ENCODE measurements at places on chromosomes 5 and 9. TPM values are rescaled to one million over a fixed set of nuclear protein-coding genes. Genes with fewer than 3 reads are reported as not detected.

GRCh38 chr5:68522863-68523262 is 307.3 kb downstream of the PIK3R1 start:
- H3K4me1 ChIP-seq = no peaks in the 10 kb centered on the region
- no peaks in the 10 kb centered on the region for H3K36me3 ChIP-seq
- no peaks in the 10 kb centered on the region for H3K27me3 ChIP-seq
- no peak overlapping the region for H3K4me3 ChIP-seq
- no peak for DNase-seq
- no peak overlapping the region for H3K27ac ChIP-seq

GRCh38 chr5:53642061-53642460 is 81.6 kb downstream of the NDUFS4 start:
- no peak overlapping the region for H3K27ac ChIP-seq
- H3K4me3 ChIP-seq = no peak overlapping the region
- H3K4me1 ChIP-seq = no peaks in the 10 kb centered on the region
- DNase-seq = no peak

GRCh38 chr9:136328622-136329041 is 1.3 kb downstream of the GPSM1 start:
- no peaks in the 10 kb centered on the region for H3K27me3 ChIP-seq
- DNase-seq = peak; percentile 53
- H3K4me3 ChIP-seq = peak overlapping the region; percentile 54
- peak overlapping the region; percentile 51 for H3K27ac ChIP-seq

DNA sequence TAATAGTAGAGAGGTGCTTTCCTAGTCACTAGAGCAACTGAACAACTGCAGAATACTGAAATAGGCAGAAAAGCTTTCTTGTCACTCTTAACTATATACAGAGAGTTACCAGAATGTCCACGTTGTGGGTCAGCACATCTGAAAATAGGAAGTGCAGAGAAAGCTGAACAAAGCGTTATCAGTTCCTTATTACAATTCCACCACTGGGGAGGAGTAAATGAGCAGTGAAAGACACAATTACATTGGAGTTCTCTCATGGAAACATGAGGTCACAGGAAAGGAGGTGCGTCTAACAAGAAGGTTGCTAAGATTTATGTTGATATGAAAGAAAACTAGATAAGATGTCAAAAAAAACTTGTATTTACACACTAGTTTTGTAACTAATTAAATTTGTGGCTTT is 461.9 kb upstream of the COX7C start:
- no peaks in the 10 kb centered on the region for H3K36me3 ChIP-seq
- H3K27me3 ChIP-seq = no peaks in the 10 kb centered on the region
- H3K4me1 ChIP-seq = no peaks in the 10 kb centered on the region
- H3K4me3 ChIP-seq = no peak overlapping the region
- H3K27ac ChIP-seq = no peak overlapping the region

GRCh38 chr5:131272724-131273123 is 8.9 kb downstream of the CDC42SE2 start:
- no peaks in the 10 kb centered on the region for H3K36me3 ChIP-seq
- no peak overlapping the region for H3K4me3 ChIP-seq
- no peak for DNase-seq
- H3K27ac ChIP-seq = no peak overlapping the region

DNA sequence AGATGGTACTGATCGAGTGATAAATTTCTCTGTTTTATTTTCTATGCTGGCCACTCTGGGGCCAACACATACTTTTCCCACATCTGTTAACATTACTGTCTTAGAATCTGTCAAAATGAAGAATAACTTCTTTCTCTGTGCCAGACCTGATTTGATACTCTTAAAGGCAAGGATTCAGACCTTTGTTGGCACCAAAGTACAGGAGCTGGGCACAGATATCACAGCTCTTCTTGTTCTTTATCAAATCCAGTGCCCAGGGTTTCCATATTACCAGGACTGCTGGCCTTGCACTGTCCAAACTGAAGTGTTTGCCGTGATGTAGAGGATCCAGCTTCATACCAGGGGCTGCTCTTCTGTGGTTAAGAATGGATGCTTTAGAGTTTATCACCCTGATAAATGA is 20.9 kb downstream of the ZNF474 start:
- no peak overlapping the region for H3K27ac ChIP-seq
- no peak overlapping the region for H3K4me3 ChIP-seq
- H3K36me3 ChIP-seq = no peaks in the 10 kb centered on the region
- no peaks in the 10 kb centered on the region for H3K27me3 ChIP-seq

DNA sequence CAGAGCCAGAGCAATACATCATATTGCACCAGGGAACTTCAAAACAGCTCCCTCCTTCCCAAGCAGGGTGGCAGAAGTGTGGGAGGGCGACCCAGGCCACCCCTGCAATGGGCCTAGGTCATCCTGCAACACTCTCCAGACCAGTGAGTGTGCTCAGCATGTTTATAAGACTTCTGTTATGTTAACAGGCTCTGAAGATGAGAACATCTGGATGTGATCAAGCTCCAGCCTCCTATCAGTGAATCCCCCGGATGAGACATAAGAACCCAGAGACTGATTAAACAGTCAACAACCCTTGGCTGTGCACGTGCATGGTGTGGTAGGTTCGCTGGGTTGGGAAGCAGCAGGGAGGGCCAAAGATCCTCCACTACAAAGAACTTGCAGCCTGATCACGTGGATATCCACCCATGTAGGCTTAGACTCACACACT is 63.3 kb downstream of the ABCA1 start:
- no peak overlapping the region for H3K27ac ChIP-seq
- no peak for DNase-seq
- H3K4me1 ChIP-seq = peaks cover 15% of the 10 kb centered on the region
- no peaks in the 10 kb centered on the region for H3K27me3 ChIP-seq
- no peak overlapping the region for H3K4me3 ChIP-seq

DNA sequence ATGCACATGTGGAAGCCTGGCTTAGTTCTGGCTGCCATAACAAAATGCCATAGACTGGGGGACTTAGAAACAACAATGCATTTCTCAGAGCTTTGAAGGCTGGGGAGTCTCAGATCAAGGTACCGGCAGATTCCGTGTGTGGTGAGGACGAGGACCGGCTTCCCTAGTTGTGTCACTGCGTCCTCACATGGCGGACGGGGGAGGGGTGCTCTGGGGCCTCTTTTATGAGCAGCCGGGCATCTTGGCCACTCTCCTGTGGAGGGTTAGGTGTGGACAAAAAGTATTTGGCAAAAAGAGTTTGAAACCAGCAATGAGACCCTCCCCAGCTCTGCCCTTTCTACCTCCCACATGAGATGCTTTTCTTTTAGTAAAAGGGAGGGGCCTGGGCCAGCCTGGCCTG is 118.5 kb upstream of the LPCAT1 start:
- DNase-seq = no peak
- no peak overlapping the region for H3K27ac ChIP-seq
- H3K4me3 ChIP-seq = no peak overlapping the region
- H3K4me1 ChIP-seq = peaks cover 2% of the 10 kb centered on the region

- H3K36me3 ChIP-seq = no peaks in the 10 kb centered on the region
- H3K4me1 ChIP-seq = no peaks in the 10 kb centered on the region
- no peaks in the 10 kb centered on the region for H3K27me3 ChIP-seq
- no peak overlapping the region for H3K27ac ChIP-seq
- DNase-seq = no peak
Observed at GRCh38 chr5:90381213-90381929, 28.2 kb downstream of the CETN3 start.

GRCh38 chr5:96660971-96661854 is 963 bp upstream of the CAST start:
- H3K4me1 ChIP-seq = peaks cover 14% of the 10 kb centered on the region
- H3K4me3 ChIP-seq = peak overlapping the region; percentile 84
- DNase-seq = no peak
- peak overlapping the region; percentile 89 for H3K27ac ChIP-seq
- no peaks in the 10 kb centered on the region for H3K27me3 ChIP-seq

FOXD4L3 gene
- polyA plus RNA-seq = 0.12 TPM

EGR1 gene
- polyA plus RNA-seq = 371 TPM

DOCK2 gene
- 6.2 TPM for polyA plus RNA-seq

SIT1 gene
- 0.78 TPM for polyA plus RNA-seq
